ENCODE measurements at places on chromosomes 1 and 21.

- DNase-seq, result no peak
Measured at GRCh38 chr1:211738691-211739301, 63.4 kb upstream of the NEK2 start.

DNA sequence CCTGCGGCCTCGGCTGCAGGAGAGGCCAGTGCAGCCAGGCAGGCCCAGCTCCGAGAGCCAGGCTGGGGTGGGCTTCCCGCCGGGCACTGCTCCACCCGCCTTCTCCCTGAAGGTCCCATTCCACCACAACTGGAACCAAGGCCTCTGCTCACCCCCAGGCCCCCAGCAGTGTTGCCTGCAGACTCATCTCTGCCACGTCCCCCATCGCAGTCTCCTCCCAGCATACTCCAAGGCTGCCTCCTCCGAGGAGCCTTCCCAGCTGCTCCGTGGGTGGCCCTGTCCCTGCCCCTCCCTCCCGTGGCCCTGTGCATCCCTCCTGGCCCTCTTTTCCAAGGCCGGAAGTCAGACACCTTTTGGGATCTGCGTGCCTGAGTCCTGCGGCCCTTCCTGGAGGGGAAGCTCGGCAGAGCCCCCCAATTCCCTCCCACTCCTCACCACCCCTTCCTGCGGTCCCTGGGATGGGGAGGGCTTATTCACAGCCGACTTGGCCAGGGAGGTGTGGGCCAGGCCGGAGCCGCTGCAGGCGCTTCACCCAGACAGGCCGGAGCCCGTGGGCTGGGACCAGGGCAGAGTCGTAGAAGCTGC, 47.6 kb downstream of the SLX9 start:
- no peak for DNase-seq

DNA sequence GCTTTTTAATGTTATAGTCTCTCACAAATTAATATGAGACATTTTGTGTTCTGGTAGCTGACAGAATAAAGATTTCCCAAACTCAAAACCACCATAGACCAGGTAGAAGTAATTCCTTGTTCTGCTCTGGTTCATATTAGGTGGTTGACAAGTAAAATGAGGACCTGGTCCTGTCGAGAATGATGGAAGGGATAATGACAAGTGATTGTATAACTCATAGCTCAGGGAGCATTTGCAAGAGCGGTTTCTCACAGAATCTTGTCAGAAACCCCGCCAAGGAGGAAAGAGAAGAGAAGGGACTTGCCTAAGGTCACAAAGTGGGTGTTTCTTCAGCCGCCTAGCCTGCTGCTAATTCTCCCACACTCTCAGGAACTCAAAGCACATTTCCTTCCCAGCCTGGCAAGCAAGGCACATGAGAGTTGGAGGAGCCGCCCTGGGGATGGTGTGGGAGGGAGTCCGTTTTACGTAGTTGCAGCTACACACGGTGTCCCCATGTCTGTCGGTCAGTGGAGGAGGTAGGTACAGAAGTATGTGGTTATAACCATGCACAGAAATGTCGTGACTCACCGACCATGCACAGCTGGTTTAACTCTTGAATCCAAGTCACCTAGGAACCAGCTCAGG, 46.5 kb downstream of the SAMD13 start:
- no peak for DNase-seq

DNA sequence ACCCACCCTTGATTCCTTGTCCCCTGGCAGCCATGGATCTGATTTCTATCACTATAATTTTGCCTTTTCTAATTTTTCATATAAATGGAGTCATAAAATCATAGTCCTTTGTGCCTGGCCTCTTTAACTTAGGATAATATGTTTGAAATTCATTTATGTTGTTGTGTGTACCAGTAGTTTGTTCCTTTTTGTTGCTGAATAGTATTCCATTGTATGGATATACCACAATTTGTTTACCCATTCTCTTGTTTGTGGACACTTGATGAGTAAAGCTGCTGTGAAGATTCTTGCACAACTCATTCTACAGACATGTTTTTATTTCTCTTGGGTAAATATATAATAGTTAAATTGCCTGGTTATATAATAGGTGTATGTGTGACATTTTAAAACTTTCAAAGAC, 22.7 kb upstream of the GJA8 start:
- no peak for DNase-seq

GRCh38 chr1:212229654-212230053, 55.6 kb upstream of the PPP2R5A start:
- DNase-seq, result no peak

GRCh38 chr1:110816945-110817344, 56.0 kb upstream of the CD53 start:
- no peak for DNase-seq

GRCh38 chr1:1144843-1145546, 28.7 kb upstream of the TTLL10 start:
- no peak for DNase-seq

GRCh38 chr1:228938537-228938901, 203.2 kb downstream of the RHOU start:
- DNase-seq, result no peak

DNA sequence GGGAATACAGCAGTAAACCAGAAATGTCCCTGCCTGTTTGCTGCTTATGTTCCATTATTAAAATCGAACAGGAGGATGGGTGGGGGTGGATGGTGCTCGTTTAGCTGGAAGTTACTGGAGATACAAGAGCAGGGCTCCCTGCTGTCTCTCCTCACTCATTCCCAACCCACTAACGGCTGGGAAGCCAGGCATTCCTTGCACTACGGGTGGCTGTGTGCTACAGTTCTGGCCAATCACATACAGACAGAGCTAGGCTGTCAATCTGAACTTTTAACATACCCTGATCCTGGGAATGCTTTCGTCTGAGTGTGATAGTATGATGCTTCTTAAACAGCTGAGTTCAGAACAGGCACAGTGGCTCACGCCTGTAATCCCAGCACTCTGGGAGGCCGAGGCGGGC, 7.0 kb downstream of the SIPA1L2 start:
- no peak for DNase-seq

DNA sequence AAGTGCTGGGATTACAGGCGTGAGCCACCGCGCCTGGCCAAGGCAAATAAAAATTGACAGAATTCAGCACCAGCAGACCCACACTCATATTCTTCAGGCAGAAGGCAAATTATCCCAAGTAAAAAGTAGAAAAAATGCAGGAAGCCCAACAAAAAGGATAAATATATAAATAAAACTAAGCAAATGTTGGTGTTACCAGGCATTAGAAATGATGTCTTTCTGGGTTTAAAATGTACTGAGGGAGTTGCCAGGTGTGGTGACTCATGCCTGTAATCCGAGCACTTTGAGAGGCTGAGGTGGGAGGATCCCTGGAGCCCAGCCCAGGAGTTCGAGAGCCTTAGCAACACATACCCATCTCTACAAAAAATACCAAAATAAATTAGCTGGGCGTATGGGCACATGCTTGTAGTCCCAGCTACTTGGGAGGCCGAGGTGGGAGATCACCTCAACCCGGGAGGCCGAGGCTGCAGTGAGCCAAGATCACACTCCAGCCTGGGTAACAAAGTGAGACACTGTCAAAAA, 6.3 kb downstream of the INTS11 start:
- no peak for DNase-seq

DNA sequence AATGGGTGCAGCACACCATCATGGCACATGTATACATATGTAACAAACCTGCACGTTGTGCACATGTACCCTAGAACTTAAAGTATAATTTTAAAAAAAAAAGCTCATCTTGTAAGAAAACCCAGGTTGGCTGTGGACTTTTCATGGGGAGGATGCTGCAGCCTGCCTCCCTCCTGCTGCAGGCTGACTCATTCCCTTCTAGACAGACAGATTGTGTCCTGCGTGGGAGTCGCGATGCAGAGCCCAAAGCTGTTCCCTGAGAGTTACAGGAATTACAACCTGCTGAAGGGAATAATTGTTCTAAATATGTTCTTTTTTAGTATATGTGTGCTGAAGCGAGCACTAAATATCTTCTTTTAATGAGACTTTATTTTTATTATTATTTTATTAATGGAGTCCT, 93.2 kb downstream of the TBX19 start:
- no peak for DNase-seq
